ENCODE measurements at places on chromosomes 16 and 17.

DNA sequence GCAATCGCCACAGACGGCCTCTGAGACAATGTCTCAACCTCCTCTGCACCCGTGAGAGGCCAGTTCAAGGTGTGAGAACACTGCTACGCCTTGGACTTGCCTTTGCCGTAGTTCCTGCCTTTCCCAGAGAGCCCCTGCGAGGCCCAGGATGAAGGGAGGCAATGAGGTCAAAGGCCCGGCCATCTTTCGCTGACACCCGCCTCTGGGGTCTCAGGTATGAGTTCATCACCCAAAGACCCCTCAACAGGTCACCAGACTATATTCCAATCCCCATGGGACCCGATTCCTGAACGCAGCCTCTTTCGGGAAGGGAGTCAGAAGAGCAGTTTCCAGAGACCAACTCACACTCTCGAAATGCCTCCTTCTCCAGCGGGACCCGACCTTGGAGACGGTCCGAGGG is 573.5 kb downstream of the KCNJ18 start:
- DNase-seq = no peak

- DNase-seq = peak; percentile 56
These were observed 13.3 kb downstream of the CNEP1R1 start for GRCh38 chr16:50038286-50038685.

- peak; percentile 91 for DNase-seq
These were observed 12.5 kb upstream of the RHBDL3 start for GRCh38 chr17:32253117-32253611.

GRCh38 chr17:2222901-2223616 is 80.5 kb downstream of the SMG6 start:
- DNase-seq = no peak

GRCh38 chr16:27321013-27321915 is 7.5 kb downstream of the IL4R start:
- no peak for DNase-seq

DNA sequence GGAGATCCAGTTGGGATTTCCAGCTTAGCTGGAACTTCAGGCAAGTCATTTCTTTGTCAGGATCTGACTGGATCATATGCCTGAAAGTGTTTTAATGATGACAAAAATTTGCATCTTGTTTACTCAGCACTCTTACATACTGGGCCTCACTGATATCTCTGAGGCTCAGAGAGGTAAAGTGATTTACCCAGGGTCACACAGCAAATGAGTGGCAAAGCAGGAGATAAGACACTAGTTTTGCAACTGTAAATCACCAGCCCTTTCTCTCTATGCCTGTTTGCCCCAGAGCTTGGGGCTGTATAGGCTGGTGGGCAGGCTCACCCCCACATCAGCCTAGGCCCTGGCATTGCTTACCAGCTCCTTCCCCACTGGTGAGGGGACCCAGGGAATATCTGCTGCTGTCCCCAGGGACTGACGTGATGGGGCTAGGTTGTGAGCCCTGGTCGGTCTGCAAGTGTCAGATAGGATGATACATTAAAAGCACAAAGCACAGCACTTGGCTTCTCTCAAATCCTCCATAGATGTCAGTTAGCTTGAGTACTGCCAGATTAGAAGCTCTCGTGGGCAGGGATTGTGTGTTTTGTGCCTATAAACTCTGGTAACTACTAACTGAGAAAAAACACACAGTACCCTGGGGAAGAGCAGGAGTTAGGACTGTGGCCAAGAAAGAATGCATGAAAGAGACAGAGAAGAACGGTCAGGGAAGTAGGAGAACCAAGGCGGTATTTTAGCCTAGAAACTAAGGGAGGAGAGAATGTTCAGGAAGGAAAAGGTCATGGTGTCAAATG is 165.4 kb downstream of the COPRS start:
- DNase-seq = no peak

All from hematopoietic multipotent progenitor cell treated with erythropoietin and hydrocortisone succinate and interleukin-3 and kit ligand, for 4 days (in vitro differentiated cells).